Cerebellar cortex (tissue), 1 donor: ENCODE measurements at places on chromosomes 11 and 22.

DNA sequence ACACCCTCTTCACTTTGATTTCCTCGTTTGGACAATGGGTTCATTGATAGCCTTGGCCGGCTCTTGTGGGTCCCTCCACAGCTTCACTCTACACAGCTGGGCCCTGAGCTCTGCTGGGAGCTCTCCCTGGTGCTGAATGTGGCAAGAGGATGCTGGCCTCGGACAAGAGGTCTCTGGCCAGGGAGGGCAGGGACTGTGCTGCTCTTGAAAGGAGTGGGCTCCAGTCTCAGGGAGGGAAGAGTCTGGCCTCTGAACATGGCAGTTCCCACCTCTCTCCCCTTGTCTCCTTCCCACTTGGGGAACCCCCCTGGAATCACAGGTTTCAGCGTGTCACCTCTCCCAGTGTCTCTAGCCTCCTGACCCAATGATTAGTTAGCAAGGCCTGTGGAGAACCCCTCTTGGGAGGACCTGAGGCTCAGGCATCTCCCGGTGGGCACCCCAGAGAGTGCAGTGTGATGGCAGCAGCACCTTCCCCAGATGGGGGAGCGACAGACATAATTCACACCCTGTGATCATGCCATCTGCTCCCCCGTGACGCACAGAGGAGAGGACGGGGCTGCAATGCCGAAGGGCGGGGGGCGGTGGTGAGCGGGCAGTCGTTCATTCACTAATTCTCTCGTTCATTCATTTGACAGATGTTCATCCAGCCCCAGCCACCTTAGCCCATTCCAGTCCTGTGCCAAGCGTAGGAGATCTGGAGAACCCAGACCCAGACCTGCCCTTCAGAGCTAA, 2.8 kb upstream of the CABP7 start:
- DNase-seq, result peak; percentile 42

GRCh38 chr11:73413256-73413655, 37.1 kb downstream of the RELT start:
- no peak for DNase-seq

DNA sequence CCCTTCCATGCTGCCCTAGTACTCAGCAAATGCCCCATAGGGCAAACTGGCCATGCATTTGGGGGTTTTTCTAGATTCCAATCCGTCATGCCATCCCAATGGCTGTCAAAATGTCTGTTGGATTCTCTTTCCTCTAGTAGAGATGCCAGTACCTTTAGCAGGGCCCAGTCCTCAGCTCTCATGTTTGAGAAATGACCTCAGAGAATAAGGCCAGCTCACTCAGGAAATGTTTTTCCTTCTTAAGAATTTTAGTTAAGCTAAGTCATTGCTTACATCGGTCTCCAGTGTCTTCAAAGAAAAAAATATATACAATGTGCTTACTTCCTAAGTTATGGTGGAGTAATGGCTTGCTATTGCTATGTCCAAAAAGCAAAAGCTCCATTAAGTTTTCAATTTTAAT, 14.1 kb upstream of the ALKBH3 start:
- DNase-seq, result no peak

DNA sequence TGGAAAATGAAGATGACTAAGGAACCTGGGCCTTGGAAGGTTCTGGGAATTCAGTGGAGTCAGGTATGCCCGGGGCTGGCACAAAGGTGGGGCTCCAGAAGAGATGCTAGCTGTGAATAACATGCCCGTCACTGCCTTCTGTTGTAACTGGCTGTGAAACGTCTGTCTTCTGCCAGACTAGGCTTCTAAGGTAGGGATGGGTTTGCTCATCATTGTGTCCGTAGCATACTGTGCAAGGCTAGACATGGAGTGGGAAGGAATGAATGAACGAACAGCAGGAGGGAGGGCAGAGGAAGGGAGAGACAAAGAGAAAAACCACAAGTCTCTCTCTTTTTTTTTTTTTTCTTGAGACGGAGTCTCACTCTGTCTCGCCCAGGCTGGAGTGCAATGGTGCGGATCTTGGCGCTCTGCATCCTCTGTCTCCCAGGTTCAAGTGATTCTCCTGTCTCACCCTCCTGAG, 327.4 kb downstream of the MN1 start:
- no peak for DNase-seq

GRCh38 chr11:131662317-131662972, 292.0 kb downstream of the NTM start:
- DNase-seq, result peak; percentile 47

GRCh38 chr11:1916132-1916985, 3.1 kb upstream of the TNNT3 start:
- no peak for DNase-seq

DNA sequence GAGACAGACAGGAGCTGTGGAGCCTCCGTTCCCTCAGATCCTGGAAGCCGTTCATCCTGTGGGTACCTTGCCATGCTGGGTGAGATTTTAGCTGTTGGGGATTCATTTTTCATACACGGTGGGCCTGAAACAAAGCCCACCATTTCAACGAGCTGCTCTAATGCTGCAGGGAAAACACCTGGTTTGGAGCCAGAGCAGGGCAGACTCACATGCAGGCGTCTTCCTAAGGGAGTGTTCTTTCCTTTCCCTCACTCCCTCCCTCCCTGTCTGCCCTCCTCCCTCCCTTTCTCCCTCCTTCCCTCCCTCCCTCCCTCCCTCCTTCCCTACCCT, 52.5 kb downstream of the CD6 start:
- no peak for DNase-seq

DNA sequence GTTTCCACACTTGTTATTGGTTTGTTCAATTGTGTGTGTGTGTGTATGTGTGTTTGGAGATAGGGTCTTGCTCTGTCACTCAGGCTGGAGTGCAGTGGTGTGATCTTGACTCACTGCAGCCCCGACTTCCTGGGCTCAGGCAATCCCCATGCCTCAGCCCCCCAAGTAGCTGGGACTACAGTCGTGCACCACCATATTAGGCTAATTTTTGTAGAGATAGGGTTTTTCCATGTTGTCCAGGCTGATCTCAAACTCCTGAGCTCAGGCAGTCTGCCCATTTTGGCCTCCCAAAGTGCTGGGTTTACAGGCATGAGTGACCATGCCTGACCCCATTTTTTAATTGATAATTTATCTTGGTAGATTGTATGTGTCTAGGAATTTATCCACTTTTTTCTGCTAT, 263.7 kb downstream of the DYNC2H1 start:
- DNase-seq, result no peak

- no peak for DNase-seq
These were observed 53.6 kb downstream of the GRAMD4 start for GRCh38 chr22:46673662-46674236.

- no peak for DNase-seq
These were observed 26.3 kb downstream of the KCNJ1 start for GRCh38 chr11:128840783-128841182.

- DNase-seq, result no peak
These were observed 10.8 kb downstream of the ARAP1 start for GRCh38 chr11:72741429-72741833.

DNA sequence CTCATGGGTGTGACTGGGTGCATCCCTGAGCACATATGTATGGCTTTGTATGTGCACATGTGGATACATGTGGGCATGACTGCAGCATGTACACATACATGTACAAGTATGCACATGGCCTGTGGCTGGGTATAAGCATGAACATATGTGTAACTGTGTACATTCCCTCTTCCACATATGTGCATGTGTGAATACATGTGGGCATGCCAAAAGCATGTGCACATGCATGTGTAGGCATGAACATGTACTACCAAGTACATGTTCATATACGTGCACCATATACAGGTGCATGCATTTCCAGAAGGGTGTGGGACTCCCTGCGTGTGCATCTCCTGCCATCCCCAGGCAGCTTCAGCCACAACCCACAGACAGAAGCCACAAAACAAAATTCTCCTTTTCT, 208.2 kb downstream of the MN1 start:
- no peak for DNase-seq

DNA sequence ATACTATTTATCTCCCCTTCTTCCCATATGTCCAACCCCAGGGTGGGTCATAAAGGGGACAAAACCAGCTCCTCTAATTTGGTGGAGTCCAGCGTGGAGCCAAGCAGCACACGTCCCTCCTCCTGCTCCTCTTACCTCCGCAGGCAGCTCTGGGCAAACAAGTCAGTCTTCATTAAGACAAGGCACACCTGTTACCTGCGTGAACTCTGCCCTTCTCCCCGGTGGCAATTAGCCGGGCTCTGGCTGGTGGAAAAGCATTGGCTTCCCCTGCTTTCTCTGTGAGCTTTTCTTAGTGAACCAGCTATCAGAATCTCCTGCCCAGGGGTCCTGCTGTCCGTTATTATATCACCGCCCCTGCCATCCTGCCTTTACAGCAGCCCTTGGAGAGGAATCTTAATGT, 418.7 kb upstream of the CADM1 start:
- DNase-seq, result no peak

DNA sequence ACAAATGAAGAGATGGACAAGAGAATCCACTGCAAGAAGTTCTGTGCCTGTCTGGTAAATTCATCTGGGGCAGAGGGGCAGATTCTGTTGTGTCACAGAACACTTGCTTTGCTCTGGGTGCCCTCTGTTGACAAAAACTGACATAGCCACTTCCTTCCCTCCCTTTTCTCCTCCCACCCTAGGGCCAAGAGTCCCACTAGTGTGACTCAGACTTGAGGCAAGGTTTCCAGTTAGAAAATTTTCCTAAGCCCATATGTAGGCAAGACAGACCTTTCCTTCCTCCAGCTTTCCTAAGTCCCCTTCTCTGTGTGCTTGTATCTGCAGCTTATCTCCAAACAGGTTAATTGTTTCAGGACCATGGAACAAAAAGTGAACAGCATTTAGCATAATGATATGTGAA, 106.8 kb downstream of the RBFOX2 start:
- DNase-seq, result peak; percentile 78

GRCh38 chr11:71996946-71997345, 1.8 kb upstream of the IL18BP start:
- no peak for DNase-seq

- no peak for DNase-seq
These were observed 112.5 kb downstream of the KCNQ1OT1 start for GRCh38 chr11:2587132-2587930.

DNA sequence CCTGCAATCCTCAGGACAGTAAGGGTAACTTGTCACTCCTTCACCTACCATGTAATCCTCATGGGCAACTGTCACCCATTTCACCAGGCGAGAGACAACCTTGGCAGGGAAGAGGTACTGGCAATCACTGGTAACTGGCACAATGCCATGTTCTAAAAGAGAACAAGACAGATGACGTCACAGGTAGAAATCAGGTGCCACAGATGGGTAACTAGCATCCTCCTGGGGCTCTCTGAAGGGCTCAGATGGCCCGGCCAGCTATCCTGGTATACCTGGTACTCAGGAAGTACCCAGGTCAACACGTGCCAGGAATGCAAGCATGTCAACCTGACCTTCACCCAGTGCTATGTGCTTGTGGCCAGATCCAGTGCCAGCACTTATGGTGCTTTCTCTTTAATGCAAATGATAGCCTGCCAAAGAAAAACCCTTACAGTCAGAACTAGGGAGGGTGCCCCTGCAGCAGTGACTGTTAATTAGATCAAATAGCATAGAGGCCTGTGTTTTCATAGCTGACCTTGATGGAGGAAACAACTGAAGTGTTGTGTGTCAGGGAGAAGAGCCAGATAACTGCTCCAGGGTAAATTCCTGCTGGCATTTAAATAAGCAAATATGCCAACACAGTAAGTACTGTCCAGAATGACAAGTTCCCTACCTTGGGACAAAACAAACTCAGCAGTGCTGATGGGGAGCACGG, 36.2 kb downstream of the THOC5 start:
- peak; percentile 84 for DNase-seq

GRCh38 chr22:24188705-24189248, 7.5 kb downstream of the SUSD2 start:
- no peak for DNase-seq

- no peak for DNase-seq
These were observed 2.1 kb upstream of the ANAPC15 start for GRCh38 chr11:72114570-72114969.

DNA sequence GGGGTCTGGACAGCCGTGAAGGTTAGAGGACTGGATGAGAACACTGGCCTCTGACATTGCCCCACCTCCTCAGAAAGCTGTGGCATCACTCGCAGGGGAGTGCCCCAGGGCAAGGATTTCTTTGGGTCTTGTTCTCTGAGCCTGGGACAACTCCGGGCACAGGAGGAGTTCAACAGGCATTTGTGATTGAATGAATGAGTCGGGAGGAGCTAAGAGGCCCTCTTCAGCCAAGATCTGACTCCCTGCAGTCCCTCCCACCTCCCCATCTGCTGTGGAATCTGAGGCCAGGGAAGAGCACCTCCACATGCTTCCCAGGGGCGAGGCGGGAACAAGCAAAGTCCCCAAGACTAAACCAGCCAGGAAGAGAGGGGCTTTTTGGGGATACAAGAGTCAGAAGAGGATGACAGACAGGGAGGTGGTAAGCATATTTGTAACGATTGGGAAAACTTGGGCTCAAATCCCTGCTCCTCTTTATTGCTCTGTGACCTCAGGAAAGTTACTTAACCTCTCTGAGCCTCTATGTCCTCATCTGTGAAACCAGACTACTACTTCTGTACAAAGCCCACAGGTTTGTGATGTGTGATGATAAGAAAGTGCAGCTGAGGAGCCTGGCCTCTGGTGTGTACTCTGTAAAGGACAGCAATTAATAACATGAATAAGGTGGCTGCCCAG, 6.4 kb downstream of the TP53I11 start:
- peak; percentile 78 for DNase-seq

GRCh38 chr11:107787733-107788132, 70.9 kb downstream of the SLC35F2 start:
- no peak for DNase-seq

DNA sequence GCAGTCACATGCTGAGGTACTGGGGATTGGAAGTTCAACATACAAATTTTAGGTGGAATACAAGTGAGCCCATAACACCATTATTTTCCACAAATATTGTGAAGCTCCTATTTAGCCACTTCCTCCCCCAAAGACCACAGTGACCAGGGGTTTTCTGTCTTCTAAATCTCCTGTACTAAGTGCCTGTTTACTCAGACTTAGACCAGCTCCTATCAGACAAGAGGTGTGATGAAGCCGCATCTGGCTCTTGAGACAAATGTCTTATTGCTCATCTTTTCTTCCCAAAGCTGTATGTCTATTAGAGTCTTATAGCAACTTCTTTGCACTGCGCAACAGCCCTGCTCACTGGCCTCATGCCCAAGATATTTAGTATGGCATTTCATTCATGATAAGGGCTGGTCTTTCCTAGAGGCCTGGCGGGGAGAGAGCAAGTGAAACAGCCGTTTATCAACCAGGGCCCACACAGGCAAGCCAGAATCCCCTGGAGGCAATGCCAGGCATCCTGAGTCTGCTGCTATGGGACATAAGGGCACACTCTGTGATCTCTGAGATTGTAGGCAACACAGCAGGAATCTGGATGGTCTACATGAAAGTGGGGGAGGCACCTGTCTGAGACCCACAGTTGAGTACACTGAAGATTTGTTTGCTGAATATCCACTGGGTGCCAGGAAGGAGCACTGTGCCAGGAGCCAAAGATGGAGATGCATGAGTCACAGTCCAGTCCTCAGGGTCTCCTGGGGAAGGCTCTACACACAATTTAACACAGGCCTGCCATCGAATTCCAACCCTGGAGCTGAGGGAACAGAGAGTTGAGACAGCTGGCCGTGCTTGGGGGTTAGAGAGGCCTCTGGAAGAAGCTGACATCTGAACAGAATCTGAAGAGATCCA, 78.5 kb upstream of the NCAM1 start:
- peak; percentile 5 for DNase-seq
